Neuronal stem cell (in vitro differentiated cells): ENCODE measurements at places on chromosomes 6 and 20.

DNA sequence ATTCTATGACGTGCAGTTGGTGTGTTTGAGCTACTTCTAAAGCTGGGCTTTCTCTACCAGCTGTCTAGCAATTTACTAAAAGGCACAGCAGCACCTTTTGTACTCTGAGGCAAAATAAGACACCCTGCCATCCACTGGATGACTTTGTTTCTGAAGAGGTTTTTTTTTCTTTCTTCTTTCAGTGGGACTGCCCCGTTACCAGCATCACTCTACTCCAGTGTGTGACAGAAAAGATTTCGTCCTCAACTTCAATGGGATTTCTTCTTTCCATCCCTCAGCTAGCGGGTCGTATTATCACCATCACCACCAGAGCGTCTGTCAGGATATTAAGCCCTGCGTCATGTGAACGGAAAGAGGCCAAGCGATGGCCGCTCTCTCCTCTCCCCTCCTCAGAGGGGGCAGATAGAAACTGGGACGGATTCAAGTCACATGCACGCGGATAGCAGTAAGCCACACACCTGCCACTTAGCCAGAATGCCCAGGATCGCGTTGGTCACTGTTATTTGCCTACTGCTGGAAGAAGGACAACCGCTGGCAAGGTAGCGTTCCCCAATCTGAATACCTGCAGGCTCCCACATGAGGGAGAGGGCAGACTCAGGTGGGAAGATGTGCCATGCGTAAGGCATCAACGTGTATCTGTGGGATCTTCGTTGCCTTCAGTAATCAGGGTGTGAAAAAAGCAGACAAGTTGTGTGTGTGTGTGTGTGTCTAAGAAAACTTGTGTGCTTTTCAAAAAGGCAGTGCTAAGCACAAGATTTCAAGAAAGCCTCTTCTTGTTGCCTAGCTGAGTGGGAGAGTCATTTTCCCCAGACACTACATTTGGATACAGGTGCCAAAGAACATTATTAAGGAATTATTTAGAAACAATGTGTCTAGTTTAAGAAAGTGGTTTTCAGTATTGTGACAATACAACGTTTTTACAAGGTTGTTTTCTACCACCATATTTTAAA lies 5.4 kb downstream of the FOXF2 start:
- peak; percentile 32 for DNase-seq

DNA sequence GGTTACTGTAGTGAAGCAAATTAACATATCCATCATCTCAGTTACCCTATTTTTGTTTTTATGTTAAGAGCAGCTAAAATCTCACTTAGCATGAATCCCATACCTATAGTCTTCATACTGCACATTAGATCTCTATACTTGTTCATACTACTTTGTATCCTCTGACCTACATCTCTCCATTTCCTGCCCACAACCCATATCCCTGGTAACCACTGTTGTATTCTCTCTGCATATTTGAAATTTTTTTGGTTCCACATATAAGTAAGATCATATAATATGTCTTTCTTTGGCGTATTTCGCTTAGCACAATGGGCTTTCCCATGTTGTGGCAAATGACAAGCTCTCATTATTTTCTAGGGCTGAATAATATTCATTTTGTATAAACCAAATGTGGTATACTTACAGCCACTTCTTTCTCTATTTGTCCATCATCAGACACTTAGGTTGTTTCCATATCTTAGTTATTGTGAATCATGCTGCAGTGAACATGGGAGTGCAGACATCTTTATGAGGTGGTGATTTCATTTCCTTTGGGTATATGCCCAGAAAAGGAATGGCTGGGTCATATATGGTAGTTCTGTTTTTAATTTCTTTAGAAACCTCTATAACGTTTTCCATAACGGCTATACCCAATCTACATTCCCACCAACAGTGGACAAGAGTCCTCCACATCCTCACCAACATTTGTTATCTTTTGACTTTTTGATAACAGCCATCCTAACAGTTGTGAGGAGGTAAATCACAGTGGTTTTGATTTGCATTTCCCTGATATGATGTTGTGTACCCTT lies 39.8 kb downstream of the BACH2 start:
- DNase-seq, result no peak

DNA sequence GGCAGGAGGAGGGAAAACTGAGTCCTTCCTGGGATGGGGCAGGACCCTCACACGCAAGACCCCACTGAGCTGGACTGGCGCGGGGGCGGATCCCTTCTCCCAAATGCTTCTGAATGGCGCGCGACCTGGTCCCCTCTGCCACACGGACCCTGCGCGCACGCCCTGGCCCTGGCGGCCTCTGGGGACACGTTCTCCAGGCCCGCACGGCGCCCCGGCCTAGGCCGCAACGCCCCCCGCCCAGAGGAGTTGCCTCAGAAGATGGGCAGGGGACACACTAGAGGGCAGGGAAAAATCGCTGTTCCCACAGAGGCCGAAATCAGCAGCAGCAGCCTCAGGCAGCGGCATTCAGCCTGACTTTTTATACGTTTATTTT lies 45.2 kb upstream of the OSTM1 start:
- peak; percentile 23 for DNase-seq

- DNase-seq, result no peak
These were observed 67.3 kb downstream of the MDGA1 start for GRCh38 chr6:37630281-37630799.

GRCh38 chr6:47780510-47781356 lies 1.1 kb upstream of the OPN5 start:
- DNase-seq, result peak; percentile 33
